ENCODE measurements at places on chromosomes 7 and 10.

GRCh38 chr10:100349087-100349486, 2.1 kb downstream of the SCD start:
- no peak for DNase-seq

DNA sequence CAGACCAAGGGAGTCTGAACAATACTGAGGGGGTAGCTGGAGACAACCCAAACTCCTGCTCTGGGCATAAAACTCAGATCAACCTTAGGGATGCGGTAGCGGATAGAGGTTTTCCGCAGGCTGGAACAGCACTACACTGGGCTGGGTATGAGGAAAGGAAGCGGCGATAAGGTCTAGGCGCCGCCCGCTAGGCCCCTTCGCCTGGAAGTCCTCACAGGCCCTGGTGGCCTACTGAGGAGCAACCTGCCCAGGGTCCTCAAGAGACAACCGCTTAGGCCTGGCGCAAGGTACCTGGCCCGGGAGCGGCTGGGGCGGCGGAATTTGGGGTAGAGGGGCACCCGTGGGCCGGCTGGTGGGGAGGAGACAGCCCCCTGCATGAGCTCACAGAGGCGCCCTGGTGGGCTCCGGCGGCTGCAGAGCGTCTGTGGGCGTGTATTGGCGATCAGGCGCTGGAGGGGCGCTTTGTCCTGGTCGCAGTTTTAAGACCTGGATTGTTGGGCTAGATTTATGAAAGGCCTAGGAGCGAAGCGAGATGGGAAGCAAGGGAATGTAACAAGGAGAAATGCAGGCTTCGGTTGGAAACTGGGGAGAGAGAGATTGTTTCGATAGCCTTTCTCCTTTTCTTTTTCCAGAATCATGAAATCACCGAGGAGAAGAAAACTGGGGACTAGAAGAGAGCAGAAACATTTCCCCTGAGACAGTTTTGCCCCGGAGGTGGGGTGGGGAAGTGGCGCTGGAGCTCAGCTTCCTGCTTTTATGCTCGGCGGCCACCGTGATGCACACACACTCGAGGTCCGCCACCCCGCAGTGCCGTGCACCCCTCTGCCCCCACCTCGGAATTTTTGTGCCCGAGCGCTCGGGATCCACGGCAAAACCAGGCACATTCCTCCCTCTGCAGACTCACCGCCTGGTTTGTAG, 2.4 kb upstream of the NKX2-3 start:
- DNase-seq = no peak

GRCh38 chr7:4774658-4775249, 669 bp upstream of the AP5Z1 start:
- DNase-seq = no peak

DNA sequence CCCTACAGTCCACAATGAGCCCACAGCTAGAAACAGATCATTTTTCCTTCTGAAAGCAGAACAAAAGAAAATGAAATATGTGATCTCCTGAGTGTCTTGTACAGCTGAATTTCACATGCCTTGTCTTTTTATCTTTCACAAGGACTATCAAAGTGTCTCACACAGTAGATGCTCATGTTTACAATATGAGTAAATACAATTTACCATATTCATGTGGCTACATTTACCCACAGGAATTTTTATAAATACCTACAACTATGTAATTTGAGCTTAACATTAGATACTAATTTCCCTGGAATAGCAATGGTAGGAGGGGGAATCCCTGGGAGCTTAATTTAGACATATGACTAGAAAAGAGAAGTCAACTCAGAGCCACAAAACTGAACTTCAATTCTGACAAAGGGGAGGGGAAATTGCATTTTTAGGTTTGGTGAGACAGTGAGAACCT, 186.2 kb downstream of the MACC1 start:
- DNase-seq = no peak

DNA sequence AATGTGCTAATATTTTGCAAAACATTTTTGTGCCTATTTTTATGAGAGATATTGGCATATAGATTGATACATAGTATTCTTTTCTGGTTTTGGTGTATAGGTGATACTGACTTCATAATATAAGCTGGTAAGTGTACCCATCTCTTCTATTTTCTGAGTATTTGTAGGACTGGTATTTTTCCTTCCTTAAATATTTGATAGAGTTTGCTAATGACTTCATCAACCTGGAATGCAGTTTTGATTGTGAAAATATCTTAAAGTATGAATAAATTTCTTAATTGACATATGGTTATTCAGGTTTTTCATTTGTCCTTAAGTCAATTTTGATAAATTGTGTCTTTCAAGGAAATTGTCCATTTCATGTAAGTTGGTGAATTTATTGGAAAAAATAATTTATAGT, 6.1 kb upstream of the SCRN1 start:
- no peak for DNase-seq

Measured in NCI-H2171 (cell line).